ENCODE measurements at places on chromosomes 7 and 10.

DNA sequence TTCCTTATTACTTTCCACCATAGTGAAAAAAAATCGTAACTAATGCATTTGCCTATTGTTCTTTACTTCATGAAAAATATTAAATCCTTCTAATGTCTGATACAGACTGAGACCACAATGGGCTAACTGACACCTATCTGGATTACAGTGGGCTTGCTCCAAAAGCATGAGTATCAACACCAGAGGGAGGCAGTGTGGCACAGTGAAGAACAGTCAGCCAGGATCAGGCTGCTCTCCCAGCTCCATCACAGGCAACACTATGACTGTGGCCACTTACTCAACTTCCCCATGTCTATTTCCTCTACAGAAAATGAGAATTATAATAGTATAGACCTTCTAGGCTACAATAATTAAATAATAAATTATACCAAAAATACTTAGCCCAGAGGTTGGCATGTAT lies 97.2 kb downstream of the SLC25A13 start:
- DNase-seq: no peak

DNA sequence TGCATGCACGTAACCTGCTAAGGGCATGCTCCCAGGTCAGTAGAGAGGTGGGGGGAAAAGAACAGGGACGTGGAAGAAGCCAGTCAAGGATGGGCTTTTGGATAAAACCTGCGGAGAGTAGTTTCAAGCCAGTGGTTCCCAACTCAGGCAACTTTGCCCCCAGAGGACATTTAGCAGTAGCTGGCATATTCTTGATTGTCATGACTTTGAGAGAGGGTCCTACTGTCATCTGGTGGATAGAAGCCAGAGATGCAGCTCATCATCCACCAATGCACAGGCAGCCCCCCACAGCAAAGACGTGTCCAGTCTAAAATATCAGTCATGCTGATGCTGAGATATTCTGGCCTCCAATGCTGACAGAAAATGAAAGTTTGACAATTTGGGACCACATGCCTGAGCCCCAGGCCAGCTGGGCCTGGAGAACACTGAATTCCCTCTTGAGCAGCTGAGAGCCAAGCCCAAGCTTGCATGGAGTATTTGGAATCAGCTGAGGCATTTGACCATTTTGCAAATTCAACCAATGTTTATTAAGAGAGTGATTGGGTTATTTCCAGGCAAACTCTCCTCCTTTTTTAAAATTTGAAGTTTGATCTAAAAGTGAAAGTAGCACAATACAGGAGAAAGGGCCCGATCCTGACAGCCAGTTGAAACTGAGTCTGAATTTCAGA lies 110.0 kb upstream of the C7orf33 start:
- DNase-seq: no peak

DNA sequence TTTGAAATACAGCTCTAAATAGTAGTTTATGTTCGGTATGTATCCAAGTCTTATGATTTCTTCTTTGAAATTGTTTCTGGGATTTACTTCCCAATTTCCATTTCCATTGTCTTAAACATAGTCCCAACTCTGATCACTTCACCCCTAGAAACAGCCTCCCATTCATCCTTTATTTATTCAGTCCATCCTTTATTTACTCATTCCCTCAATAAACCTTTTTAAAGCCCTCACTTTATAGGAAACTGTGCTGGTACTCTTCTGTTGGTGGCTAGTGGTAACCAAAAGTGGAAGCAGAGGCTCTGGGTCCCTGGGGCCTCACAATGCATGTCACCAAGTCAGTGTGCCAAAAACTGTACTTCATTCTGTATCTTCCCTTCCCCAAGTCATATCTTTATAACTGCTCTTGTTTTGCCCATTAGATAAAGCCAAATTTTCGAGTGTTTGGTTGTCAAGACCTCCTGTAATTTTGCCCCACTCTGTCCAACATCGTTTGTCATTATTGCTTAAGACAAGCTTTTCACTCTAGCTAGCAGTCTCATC lies 3.9 kb upstream of the EPC1 start:
- DNase-seq: no peak

DNA sequence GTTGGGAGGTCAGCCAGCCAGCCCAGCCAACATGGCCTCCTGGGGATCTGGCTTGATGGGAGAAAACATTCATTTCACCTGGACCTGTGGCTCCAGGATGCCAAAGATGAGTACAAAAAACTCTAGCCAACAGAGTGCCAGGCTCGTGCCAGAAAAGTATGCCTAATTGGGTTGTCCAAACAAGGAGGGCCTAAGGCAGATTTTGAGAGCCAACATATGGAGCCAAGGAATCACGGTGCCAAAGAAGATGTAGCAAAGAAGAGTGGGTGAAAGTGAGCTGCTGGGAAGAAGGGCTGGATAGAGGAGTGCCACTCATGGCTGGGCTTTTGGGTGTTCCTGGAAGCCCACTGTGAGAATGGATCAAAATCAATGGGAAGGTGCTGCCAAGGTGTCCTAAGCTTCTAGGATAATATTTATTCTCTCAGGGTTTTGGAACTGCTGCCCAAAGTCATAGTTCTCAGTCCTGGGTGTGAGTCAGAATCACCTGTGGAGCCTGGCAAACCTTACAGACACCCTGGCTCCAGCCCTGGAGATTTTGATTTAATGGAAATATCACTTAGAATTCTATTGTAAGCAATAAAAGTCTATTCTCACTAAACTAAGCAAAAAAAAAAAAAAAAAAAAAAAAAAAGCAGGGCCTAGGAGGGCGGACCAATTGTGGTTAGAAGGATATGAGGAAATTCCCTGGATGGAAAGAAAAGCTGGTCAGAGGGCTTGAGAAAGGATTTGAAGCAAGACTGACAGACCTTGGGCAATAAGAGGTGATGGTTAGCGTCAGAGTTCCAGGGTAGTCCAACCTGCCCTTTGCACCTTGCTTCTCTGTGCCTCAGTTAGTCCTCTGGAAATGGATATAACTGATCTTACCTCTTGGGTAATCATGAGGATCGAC lies 182.2 kb upstream of the PRR15 start:
- no peak for DNase-seq
